NCI-H2081 treated with DMSO at 0.1 percent for 48 hours (cell line): ENCODE measurements at places on chromosomes 3 and 15.

- no peak for DNase-seq
Observed at GRCh38 chr3:194257151-194257621, 93.9 kb downstream of the CPN2 start.

- no peak for DNase-seq
Observed at GRCh38 chr3:188720636-188721035, 451.1 kb upstream of the TPRG1 start.

DNA sequence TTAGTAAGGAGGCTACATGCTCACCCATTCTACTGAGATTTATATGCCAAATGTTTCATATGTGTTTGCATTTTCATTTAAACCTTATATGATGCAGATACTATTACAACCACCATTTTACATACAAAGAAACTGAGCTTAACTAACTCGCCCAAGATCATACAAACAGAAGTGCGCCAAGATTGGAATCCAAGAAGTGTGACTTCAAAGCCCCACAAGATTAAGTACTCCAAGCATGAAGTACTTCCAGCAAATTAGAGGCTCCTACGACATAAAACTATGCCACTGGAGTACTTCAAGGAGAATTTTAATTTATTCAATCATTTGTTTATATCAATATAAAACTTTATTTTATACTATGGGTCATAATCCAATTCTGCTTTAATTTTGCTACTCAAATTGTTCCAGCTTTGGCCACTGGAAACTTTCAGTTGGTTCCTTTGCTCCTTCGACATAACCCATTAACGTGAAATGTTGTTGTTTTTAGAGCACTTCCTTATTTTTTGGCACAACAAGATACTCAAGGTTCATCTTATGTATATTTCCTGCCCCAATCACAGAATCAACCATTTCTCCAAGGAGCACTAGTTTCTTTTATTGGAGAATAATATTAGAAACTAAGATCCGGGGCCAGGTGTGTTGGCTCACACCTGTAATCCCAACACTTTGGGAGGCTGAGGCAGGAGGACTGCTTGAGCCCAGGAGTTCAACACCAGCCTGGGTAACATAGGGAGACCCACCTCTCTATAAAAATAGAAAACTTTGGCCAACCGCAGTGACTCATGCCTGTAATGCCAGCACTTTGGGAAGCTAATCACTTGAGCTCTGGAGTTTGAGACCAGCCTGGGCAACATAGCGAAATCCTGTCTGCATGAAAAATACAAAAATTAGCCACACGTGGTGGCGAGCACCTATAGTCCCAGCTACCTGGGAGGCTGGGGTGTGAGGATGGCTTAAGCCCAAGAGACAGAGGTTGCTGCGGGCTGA lies 10.4 kb downstream of the INO80 start:
- no peak for DNase-seq

DNA sequence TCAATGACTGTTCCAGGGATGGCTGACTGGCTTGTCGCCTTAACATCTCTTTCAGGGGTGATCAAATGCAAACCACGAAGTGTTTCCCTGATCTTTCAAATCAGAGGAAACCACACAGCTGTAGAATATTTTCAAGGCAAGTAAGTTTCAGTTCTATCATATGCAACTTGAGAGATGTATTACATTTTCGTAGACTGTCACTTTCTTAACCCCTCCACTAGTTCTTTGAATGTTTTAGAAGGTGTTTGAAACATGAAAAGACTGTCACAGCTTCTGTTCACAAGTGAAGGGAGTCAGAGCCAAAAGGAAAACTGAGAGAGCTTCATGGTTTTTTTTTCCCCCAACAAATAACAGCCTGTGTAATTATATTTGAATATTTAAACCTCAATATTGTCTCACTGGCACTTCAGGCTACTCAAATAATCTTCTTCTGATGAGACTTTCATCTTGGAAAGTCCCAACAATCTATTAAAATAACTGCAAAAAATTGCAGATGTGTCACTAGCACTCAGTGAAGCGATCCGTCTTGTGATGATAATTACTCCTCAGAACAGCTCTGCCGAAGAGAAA lies 25.9 kb upstream of the CAPN7 start:
- no peak for DNase-seq

DNA sequence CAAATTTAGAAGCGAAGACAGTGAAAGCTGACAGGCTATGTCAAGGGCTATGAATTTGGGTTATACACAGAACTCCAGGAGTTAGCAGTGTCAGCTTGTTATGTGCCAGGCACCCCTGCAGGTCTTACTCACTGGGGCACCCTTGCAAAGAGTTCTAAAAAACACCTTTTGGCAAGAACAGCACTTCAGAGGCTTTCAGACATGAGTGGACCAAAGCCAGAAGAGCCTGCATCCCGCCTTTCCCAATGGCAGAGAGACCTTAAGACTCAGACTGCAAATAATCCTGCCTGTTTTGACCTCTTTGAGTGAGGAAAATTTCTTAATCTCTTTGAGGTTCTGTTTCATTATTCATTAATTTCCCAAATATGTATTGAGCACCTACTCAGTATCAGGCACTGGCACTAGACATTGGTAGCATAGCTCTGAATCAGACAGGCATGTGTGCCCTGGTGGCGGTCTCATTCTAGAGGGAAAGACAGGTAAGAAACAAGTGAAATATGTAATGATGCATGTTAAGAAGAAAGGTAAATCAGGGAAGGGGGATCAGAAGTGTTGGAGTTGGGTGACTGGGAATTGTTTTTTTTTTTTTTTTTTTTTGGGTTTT lies 280.0 kb downstream of the KBTBD8 start:
- no peak for DNase-seq

- DNase-seq, result no peak
Observed at GRCh38 chr3:188280627-188281026, 126.7 kb downstream of the LPP start.

- no peak for DNase-seq
Observed at GRCh38 chr3:131608296-131608695, 105.5 kb upstream of the MRPL3 start.

DNA sequence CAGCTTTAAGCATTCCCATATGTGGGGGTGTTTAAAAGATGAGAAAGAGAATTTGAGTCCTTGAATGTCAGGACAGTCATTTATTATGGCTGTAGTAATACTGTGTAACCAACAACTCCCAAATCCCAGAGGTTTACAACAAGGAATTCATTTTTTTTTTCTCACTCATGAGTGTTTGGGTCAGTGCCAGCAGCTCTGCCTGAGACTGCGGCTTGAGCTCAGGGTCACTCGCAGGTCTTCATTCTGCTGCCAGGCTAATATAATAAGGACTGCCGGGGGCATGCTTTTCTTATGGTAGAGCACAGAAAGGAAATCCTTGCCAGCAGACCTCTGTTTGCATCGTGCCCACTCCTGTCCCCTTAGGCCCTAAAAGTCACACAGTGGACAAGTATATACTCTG lies 277.9 kb upstream of the LMCD1 start:
- DNase-seq, result no peak

DNA sequence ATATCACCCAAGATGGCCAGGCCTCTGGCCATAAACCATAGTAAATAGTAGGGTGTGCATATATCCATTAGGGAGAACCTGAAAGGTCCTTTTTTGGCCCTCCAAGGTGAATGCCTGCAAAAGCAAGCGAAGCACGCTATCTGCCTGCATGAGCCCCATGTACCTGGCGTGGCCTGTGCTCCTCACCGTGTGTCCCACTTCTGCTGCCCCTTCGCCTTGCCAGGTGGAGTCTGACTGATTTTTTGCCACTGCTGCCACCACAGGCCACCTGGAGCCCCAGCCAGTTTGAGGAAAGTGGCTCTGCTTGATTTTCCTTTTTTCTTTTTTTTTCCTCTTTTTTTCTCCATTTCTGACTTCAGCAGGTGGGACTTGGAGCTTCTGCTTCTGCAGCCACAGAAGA lies 139.7 kb downstream of the SNRPN start:
- no peak for DNase-seq

GRCh38 chr3:192887701-192888100 lies 30.0 kb downstream of the MB21D2 start:
- DNase-seq, result no peak

DNA sequence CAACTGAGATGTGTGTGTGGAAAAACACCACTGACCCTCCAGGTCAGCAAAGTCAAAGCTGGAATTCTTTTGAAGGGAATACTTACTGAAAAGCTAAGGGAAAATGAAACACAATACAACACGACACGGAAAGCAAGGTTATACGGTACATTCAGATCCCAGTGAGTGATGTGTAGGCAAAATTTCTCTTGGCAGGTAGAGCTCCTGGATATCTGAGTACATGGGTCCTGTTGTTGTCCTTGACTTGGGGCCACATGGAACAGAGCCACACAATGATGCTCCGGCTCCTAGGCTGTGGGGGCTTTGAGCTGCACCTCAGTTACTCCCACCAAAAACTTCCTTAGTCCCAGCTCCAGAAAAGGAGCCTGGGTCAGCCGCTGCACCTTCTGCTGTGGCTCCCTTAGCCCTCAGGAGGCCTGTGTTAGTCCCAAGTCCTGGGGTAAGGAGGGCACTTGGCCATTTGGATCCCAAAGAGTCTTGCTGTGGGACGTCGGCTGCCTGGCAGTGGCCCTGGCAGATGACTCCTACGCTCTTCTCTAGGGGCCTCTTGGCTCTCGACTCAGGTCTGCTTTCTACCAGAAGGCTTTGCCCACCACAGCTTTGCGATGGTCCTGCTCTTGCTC lies 95.6 kb downstream of the ADCY5 start:
- DNase-seq, result no peak

DNA sequence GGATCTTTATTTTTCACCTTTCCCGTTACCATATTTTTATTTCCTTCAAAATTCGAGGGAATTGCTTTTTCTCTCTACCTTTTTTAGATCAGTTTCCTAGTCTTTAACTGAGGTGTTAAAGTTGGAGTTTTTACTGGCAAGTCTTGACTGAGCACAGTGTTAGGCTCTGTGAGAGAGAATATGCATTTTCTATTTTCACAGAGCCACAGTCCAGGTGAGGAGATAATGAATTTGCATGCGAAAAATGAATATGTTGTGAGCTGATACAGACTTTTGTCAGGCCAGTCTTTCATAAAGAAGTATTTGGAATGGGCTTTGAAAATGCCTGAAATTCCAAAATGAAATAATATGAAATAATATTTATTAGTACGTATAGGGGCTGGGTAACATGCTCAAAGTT lies 31.9 kb downstream of the MME start:
- DNase-seq, result no peak

GRCh38 chr15:41494922-41495735 lies 1.5 kb downstream of the ITPKA start:
- no peak for DNase-seq

DNA sequence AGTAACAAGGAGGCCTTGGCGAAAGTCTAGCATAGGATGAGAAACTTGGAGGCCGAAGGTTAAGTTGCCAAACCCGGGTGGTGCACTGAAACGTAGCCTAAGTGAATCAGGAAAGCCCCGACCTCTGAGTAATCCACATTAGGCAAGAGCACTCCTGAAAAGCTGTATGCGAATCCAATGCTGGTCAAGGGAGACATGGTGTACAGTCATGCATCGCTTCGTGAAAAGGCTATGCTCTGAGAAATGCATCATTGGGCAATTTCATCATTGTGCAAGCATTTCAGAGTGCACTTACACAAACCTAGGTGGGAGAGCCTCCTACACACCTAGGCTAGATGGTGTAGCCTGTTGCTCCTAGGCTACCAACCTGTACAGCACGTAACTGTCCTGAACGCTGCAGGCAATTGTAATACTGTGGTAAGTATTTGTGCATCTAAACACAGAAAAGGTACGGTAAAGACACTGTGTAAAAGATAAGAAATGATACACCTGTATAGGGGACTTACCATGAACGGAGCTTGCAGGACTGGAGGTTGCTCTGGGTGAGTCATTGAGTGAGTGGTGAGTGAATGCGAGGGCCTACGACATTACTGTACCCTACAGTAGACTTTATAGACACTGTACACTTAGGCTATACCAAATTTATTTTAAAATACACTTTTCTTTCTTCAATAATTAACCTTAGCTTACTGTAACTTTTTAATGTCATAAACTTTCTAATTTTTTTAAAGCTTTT lies 222.5 kb downstream of the SHQ1 start:
- no peak for DNase-seq

DNA sequence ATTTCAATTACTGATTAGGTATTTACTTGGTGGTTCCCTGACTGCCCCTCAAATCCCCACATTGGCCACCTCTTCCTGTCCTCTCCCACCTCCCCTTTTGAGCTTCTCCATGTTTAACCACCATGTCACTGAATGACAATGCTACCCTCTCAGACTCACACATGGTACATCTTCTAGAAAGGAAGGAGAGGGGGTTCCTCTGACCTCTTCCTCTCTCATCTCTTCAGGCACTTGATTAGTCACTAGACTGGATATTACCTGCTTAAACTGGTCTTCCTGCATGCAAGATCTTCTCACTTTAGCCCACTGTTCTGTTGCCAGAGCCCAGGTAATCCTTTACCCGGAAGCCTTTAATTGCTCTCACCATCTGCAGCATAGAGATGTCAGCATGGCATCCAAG lies 64.9 kb downstream of the DIPK2A start:
- no peak for DNase-seq
